ENCODE measurements at places on chromosomes 3 and 15.
A peak's percentile ranks its signal among the peaks of the same experiment; 100 is the strongest.

GRCh38 chr15:35857567-35858226 lies 311.7 kb upstream of the DPH6 start:
- no peak for DNase-seq

GRCh38 chr15:70853318-70853972 lies 512 bp downstream of the LARP6 start:
- peak; percentile 21 for DNase-seq

DNA sequence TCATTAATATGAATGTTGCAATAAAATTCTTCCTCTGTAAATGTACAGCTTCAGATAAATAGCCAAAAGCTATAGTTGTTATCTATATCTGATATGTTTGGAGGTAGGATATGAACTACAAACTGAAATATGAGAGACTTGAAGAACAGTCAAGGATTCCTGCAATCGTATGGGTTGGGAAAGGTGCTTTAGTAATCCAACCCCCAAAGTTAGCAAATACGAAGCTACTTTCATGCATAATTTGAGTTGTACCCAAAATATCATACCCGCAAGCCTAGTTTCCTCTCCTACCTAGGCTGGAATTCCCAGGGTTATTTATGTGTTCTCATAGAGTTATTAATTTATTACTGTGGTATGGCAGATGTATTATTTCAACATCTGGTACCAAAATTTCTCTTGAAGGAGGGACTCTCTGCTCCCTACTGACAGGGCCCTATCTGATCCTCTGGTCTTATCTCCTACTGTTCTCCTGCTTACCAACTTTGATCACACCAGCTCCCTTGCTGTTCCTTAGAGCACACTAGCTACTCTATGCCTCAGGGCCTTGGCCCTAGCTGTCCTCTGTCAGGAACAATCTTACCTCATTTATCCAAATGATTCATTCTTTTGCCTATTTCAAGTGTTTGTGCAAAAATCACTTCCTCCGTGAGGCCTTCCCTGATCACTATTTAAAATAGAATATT lies 140.4 kb upstream of the CCDC54 start:
- DNase-seq: no peak

DNA sequence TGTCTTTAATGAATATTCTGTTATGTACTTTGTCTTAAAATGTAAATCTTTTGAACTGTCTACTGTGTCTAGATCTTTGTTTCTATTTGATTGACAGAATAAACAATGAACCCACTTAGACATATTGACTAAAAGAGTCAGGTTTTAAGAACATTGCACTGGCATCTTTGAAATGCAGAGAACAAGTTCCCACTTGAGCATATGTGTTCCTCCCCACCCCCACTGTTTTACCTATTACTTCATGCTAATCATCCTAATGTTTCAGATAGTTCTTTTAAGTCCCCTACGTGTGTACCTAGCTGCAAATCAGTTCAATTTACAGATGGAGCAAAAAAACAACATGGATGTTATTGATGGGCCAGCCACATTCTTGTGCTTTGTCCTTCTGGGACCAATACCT lies 11.7 kb upstream of the TCF12 start:
- DNase-seq: no peak

DNA sequence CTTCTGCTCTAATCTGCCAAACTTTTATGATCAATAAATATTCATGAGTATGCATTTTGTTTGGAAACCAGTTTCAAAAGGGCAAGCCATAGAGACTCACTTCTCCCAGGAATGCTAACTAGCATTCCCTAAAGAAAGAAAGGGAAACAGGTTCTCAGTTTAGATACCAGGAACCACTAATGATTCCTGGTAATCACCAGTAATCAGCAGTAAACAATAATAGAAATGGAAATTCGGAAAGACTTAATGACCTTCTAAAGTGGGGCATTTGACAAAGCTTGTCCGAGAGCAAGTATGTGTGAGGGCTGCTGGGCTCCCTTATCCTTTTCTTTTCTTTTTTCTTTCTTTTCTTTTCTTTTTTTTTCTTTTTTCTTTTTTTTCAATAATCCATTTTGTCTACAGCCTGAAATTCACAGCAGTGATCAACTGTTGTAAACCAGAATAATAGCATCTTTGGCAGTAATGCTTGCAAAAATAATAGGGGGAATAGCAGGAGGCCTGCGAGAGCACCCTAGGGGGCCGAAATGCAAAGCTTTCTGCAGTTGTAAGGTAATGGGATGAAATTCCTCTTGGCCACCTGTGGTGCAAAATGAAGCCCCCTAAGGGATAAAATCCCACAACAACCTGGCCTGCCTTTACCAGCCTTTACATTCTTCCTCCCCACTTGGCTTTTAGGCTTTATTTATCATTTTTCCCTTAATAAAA lies 253.2 kb downstream of the ZPLD1 start:
- DNase-seq: no peak

- peak; percentile 42 for DNase-seq
These were observed 225.8 kb upstream of the DPPA4 start for GRCh38 chr3:109563149-109563548.

GRCh38 chr15:39442898-39443297 lies 138.0 kb upstream of the THBS1 start:
- DNase-seq: no peak

- no peak for DNase-seq
These were observed 42.8 kb downstream of the MYO5C start for GRCh38 chr15:52252781-52253180.

DNA sequence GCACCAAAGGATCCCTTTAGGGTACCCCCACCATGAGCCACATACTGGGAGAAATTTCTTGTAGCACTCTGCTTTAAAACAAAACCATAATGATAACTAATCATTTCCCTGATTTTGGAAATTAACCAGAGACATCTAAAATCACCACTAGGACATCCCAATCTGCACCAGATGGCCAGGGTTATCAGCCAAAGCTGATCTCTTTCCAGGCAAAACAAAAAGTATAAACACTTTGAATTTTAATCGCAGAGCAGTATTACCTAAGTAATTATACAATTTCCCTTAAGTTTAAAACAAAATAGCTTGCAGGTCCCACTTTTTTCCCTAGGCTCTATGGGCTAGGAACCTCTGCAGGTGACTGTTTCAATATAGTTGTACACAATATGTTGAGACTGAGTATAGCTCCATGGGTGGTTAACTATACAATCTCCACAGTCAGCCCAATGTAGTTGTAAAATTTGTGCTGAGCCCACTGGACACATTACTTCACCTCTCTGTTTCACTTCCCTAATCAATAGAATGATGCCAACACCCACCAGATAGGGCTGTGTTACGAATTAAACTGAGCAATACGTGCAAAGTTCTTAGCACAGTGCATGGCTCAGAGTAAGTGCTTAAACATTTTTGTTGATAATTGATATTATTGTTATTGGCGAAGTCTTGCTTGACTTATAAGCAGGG lies 629 bp upstream of the NOX5 start:
- DNase-seq: no peak

DNA sequence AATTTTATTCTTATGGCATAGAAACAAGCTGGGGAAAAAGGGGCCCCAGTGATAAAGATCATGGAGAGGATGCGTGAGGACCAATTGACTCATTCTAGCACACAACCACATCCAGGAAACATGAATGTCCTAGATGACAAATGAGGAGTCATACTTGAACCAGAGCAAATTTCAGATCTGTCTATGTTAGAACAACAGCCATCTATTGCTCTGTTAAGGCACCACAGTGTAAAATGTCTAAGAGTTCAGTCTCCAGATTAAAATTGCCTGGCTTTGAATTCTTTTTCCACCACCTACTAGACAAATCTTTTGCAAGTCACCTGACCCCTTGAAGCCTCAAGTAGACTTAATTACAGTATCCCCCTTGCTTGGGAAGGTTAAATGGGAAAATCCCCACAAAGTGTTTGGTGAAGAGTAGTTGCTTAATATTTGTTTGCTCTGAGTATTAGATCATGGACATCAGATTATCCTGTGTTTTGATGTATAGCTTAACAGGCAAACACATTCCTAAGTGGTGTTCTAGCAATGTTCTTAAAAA lies 258.7 kb upstream of the TGFBR2 start:
- DNase-seq: peak; percentile 44

DNA sequence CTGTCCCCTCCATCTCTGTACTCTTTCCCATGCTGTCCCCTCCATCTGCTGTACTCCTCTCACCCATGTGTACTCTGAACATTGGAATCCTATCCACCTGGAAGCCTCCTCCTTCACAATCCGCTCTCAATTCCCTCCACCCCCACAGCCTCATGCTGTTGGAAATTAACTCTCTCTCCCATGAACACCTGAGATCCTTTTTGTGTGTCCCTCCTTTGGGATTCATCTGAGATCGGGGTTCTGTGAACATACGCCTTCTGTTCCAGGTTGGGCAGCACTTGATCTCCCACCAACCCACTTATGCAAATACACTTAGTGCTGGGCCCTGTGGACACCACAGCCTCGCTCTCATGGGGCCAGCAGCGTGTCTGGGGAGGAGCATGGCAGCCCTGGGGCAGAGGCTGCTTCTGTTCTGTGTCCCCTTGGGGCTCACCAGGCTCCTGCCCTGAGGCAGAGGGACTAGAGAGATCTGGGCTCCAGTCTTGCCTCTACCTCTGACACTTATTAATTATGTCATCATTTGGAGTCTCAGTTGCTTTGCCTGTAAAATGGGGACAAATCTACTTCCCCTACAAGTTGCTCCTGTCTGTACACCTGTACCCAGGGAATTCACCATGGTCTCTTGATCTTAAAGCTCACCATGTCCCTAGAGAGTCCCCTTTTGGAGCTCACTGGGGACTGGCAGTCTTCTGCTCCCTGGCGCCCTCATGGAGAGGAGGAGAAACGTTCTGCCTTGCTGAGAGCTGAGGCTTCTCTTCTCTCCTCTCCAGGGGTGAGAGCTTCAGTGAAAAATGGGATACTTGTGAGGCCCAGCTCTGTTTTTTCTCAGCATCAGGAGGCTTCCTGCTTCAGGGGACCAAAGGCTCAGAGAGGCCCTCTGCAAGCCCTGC lies 42.7 kb downstream of the ITGA11 start:
- DNase-seq: no peak

GRCh38 chr15:78131295-78132061 lies at the start of gene CIB2:
CIB2 (minus strand) TSS chr15:78131445; CDS start chr15:78131215, 230 bp downstream.
- DNase-seq: peak; percentile 88

GRCh38 chr3:10496121-10496863 lies 9.1 kb downstream of the ATP2B2 start:
- no peak for DNase-seq

DNA sequence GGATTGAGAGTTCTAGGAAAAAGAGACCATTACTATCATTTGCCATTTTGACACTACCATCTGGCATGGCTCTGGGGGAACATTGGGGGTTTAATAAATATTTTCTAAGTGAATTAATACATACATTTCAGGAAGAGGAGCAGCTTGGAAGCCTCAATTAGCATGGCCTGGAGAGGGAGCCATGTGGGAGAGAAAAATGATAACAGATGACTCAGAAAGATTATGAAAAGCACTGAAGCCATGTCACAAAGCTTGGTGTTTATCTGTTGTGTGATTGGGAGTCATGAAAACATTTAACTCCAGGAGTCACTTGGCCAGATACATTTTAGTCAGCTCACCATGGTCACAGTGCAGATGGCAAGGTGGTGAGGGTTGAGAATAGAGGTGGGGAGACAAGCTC lies 121.0 kb downstream of the SSR3 start:
- no peak for DNase-seq

- DNase-seq: no peak
These were observed 613.0 kb downstream of the CADM2 start for GRCh38 chr3:85571835-85572234.

DNA sequence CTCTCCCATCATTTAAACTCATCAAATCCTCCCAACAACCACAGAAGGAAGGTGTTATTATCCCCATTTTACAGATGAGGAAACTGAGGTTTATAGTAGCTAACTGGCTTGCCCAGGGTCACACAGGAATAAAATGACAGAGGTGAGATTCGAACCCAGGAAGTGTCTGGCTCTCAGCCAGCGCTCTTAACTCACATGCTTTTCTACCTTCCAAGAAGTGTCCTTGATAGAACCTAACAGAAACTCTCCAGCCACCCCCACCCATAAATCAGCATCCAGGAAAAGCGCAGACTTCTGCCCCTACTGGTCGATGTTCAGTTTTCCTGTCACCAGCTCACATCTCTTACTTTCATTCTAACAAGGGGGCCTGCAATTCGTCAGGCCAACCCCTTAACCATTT lies 51.7 kb downstream of the SPATA12 start:
- no peak for DNase-seq

DNA sequence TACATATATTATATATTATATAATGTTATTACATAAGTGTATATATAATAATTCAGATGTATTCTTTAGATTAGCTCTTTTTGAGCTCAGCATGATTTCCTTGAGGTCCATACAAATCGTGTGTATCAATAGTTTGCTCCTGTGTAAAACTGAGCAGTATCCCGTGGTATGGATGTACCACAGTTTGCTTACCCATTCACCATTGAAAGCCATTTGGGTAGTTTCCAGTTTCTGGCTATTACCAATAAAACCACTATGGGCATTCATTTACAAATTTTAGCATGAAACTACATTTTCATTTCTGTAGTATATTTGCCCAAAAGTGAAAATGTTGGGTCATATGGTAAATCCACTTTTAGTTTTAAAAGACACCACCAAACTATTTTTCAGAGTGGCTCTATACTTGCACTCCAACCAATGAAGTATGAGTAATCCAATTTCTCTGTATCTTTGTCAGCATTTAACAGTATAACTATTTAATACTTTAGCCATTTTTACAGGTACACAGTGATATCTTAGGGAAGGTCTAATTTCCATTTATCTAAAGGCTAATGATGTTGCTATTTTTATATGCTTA lies 1361.4 kb upstream of the GBE1 start:
- DNase-seq: no peak

DNA sequence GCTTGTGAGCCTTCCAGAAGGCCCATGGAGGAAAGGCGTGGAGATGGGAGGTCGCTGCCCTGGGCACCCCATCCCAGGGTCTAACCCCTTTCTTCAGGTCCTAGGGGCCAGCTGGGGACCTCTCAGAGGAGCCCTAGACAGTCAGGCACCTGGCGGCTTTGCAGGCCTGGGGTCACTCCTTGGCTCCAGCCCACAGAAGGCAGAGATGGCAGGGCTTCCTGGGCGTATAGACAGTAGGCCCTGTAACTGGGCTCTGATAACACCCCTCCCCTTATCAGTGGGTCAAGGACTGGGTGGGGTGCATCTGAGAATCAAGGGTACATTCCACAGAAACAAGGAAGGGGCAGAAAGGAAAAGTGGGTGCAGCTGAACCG lies 16.7 kb downstream of the ZDHHC19 start:
- no peak for DNase-seq

DNA sequence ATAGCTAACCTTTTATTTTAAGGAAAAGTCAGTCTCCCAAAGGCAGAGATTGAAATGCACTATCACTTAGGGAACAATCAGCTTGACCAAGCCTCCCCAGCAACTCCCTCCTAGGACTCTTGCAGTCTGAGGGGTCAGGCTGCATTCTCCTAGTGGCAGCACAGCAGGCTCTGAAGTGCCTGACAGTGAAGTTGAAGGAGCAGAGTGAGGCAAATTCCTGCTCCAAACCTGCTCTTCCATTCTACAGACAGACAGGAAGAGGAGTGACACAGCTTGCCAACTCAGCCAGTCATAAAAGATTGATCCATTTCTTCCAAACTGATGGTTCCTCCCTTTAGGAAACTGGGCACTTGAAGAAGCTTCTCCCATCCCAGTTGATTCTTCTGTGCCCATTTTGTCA lies 43.9 kb upstream of the SMAD3 start:
- no peak for DNase-seq

GRCh38 chr15:37037850-37038715 lies 62.3 kb downstream of the MEIS2 start:
- DNase-seq: no peak
